ENCODE measurements at places on chromosomes 3 and 15. TPM values are rescaled to one million over a fixed set of nuclear protein-coding genes. Genes with fewer than 3 reads are reported as not detected.

The GOLGA8Q gene
- polyA plus RNA-seq = 0.89 TPM

The TRH gene
- not detected for polyA plus RNA-seq

The DNAJC13 gene
- polyA plus RNA-seq = 9.7 TPM

The GUCA1C gene
- not detected for polyA plus RNA-seq

The ATP13A5 gene
- polyA plus RNA-seq = not detected

The NPAP1 gene
- polyA plus RNA-seq = not detected

The SEMA3G gene
- 0.07 TPM for polyA plus RNA-seq

The AMOTL2 gene
- polyA plus RNA-seq = not detected

The CHRNA7 gene
- 0.16 TPM for polyA plus RNA-seq

The ZNF860 gene
- 16.2 TPM for polyA plus RNA-seq

The RTP3 gene
- polyA plus RNA-seq = not detected

The SRGAP3 gene
- polyA plus RNA-seq = 1.4 TPM

The HIGD1A gene
- polyA plus RNA-seq = 14.2 TPM

The NR1I2 gene
- 0.30 TPM for polyA plus RNA-seq

The CLDN18 gene
- polyA plus RNA-seq = not detected

The CRELD1 gene
- polyA plus RNA-seq = 46.8 TPM

The GOLGA6L10 gene
- polyA plus RNA-seq = 0.73 TPM

The DUOXA2 gene
- polyA plus RNA-seq = not detected

The BLM gene
- 8.9 TPM for polyA plus RNA-seq

The CCR5 gene
- polyA plus RNA-seq = 0.21 TPM

The CX3CR1 gene
- polyA plus RNA-seq = 0.16 TPM

The PIERCE2 gene
- 0.23 TPM for polyA plus RNA-seq

The PLA2G4B gene
- polyA plus RNA-seq = 28.8 TPM

The DNAJA4 gene
- 19.2 TPM for polyA plus RNA-seq
